ENCODE measurements at places on chromosomes 3 and 15. TPM values are rescaled to one million over a fixed set of nuclear protein-coding genes. Genes with fewer than 3 reads are reported as not detected.

DNA sequence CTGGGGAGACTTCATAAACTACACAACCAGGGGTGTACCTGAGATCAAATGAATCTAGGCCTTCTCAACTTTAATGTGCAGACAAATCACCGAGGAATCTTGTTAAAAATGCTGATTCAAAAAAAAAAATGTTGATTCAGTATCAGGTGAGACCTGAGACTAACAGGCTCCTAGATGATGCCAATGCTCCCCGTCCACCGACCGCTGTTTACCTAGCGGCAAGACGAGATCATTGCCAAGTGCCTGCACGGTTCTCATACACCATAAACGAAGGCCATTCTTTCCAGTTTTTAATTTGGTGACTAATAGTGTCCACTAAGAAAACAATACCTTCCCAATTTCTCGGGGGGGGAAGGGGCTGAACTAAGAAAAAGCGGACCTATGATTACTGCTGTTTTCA, 2.5 kb upstream of the FSIP1 start:
- DNase-seq: no peak

The IL5RA gene
- 0.40 TPM for total RNA-seq

The CORO2B gene
- total RNA-seq: 2.7 TPM

DNA sequence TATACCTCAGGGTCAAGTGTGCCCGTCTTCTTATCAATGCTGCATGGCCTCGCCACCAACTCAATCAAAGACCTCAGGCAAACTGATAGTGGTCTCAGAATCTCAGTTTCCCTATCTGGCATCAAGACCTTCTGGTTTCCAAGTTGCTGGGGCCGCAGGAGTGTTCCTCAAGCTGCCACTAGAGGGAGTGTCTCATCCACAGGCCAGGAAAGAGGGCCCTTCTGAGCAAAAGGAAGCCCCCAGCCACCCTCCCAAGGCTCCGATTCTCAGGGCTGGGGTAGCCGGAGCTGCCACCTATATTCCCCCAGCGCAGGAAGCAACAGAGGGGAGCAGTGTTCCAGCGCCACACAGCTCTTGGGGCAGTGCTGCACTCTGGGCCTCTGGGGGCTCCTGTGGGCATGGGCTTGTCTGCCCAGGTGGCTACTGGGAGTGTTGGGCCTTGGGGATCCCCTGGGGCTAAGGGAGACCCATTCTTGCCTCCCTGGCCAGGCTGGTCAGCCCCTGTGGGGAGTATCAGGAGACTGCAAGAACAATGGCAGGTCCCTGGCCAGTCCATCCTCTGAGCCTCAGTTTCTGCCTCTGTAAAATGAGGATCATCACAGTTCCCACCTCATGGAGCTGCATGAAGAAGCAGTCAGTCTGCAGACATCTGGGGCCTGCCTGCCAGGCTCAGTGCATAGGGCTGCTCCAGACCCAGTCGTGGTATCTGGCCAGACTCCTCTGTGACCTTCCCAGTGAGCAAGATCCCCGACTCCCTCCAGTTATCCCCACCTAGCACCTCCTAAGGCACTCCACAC, 23.4 kb upstream of the SEC13 start:
- DNase-seq: no peak

The RHOV gene
- total RNA-seq: 0.13 TPM
